Stimulated activated CD8-positive, alpha-beta memory T cell treated with anti-CD3 and anti-CD28 coated beads, Interleukin-7, amount 100 ng/mL, for 48 hours (primary cell): ENCODE measurements at places on chromosomes 6 and 20.
A peak's percentile ranks its signal among the peaks of the same experiment; 100 is the strongest.

GRCh38 chr20:2804041-2804828 is 3.8 kb upstream of the CPXM1 start:
- DNase-seq = no peak

DNA sequence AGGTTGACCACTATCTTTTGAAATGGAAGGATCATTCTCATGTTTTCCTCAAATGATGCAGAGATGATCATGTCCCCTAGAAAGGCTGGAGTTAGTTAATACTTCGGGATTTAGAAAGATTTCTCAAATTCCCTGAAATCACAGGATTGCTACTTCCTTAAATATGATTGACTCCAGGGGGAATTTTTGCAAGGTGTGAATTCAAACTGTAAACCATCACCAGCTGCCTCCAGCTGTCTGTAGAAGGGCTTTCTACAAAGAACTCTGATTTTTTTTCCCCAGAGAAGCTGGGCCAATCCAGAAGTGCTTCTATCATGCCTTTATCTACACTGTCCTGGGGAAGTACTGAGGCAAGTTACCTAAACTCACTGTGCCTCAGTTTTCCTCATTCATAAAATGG is 114.5 kb downstream of the EDN1 start:
- DNase-seq = no peak

DNA sequence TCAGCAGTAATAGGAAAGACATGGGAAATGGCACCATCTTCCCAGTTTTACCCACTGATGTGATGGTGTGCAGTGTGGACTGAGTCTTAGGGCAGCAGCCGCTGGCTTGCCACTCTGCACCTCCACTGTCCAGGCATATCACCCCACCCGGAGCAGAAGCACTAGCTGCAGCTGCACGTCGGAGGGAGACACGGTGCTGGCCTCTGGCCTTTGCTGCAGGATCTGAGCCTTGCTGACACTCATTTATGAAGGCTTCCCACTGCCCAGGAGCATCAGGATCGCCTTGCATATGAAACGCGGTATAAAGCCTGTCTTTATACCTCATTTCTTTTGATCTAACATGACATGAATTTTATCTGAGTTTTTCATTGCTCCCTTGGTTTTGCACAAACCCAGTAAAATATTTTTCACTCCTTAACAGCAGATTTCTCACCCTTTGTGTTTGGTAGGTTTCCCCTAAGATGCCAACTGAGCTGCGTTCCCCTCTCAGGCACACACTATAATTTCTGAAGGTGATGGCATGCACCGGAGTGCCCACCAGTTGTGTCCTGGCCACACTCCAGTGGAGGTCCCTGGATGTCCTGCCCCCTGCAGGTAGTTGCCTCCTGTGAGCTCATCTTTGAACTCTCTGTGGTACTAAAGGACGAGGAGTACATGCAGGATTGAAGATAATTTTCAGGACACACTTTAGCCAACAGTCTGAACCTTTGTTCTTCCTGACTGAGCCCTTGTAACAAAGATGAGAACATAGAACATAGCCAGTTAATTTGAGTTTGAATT is 9.0 kb upstream of the EXOC2 start:
- no peak for DNase-seq

DNA sequence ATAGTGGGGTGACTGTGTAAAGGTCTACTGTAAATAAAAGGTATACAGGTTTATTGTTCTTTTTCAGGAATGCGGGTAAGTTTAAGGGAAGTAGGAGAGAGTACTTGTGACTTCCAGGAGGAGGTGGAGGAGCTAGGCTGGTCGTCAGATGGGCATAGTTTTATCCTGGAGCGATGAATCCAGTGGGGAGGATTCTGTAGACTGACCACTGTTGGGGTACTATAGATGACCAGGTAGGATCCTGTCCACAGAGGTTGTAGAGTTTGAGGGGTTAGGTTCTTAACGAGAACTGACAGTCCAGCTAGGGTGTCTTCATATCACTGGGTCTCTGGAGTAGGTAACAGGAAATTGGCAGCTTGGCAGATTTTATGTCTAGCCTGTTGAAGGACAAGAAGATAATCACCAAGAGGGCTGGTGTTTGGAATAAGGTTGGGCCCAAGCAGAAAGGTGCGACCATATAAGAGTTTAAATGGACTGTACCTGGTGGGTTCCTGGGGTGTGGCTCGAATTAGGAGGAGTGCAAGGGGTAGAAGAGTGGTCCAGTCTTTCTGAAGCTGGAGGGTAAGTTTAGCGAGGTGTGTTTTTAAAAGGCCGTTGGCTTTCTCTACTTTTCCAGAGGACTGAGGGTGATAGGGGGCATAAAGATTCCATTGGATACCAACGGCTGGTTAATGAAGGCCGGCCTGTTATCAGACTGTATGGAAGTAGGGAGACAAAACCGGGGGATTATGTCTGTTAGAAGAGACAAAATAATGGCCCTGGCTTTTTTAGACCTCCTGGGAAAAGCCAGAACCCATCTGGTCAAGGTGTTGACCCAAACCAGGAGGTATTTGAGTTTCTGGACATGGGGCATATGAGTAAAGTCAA is 751.3 kb upstream of the ADGRB3 start:
- no peak for DNase-seq

DNA sequence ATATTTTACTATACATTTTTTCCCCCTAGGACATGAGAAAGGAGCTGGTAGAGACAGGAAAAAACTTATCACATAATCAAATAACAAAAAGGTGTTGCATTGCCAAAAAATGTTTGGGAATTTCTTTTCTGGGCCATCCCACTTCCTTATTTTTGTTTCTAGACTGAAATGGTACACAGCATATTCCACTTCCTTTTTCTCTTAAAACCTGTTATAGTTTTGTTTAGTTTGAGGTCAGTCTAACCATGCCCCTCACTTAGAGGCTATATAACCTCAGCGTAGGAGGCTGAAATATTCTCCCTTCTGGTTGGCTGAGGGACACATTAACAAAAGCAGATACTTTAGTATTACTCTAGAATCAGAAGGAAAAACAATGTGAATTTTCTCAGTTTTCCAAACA is 323.9 kb downstream of the GJA1 start:
- DNase-seq = no peak

- peak; percentile 61 for DNase-seq
Measured at GRCh38 chr6:16761471-16762267, 409 bp upstream of the ATXN1 start.

DNA sequence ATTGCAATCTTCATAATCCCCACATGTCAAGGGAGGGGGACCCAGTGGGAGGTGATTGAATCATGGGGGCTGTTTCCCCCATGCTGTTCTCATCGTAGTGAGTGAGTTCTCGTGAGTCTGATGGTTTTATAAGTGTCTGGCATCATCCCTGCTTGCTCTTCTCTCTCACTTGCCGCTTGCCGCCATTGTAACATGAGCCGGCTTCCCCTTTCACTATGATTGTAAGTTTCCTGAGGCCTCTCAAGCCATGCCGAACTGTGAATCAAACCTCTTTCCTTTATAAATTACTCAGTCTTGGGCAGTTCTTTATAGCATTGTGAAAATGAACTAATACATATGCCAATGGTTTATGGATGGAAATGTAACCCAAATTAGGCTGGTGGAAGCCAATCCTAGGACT is 109.4 kb upstream of the AKAP12 start:
- no peak for DNase-seq
